GDM1 (cell line): ENCODE measurements at places on chromosomes 12 and 14.

DNA sequence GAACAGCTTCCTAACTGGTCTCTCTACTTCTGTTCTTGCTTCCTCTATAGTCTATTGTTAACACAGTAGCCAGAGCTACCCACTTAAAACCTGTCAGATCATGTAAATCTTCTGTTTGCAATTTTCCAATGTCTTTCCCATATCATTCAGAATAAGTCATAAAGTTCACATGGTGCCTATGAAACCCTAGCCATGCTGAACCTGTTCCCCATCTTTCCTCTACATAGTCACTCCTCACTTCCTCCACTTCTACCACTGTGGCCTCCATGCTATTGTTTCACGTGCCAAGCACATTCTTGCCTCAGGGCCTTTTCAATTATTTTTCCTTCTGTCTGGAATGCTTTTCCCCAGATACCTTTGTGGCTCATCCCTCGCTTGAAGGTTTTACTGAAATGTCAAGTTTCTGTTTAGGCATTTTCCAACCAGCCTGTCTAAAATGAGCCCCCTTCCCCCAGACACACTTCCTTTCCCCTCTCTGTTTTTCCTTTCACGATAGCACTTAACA is 132.1 kb downstream of the DYRK2 start:
- no peak for DNase-seq

DNA sequence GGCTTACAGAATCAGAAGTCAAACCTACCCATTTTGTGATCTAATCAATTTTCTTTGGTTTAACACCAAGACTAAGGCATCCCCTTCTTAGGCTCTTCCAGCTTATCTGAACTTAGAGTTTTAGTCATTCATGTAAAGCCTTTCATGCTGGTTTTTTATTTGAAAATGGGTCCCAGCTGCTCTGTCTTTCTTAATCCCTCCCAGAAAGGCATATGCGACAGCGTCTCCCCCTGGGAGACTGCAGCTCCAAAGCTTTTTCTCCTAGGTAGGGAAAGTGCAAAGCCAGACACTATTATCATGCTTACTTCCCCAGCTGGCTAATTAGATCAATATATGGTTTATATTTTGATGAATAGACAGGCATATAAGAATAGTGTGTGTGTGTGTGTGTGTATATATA is 96.6 kb upstream of the E2F7 start:
- DNase-seq: no peak

DNA sequence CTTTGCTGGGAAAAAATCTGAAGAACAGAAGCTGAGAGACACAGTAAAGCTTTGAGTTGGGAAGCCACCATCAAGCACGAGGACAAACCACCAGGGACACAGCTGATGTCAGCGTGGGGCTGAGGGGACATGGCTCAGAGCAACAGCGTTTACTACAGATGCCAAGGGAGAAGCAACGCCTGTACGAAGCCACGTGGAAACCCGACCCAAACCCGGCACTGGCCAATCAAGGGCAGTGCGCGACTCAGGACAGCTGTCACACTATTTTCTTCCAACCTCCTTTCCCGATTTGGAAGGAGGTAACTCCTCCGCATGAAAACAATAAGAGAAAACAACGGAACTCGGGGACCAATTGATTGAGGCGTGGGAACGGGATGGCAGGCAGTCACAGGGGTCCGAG is 20.2 kb upstream of the CHGA start:
- DNase-seq: no peak

GRCh38 chr12:47782372-47782770 is 9.3 kb downstream of the SLC48A1 start:
- DNase-seq: no peak

- DNase-seq: no peak
Observed at GRCh38 chr12:68482014-68482413, 128.7 kb upstream of the RAP1B start.

DNA sequence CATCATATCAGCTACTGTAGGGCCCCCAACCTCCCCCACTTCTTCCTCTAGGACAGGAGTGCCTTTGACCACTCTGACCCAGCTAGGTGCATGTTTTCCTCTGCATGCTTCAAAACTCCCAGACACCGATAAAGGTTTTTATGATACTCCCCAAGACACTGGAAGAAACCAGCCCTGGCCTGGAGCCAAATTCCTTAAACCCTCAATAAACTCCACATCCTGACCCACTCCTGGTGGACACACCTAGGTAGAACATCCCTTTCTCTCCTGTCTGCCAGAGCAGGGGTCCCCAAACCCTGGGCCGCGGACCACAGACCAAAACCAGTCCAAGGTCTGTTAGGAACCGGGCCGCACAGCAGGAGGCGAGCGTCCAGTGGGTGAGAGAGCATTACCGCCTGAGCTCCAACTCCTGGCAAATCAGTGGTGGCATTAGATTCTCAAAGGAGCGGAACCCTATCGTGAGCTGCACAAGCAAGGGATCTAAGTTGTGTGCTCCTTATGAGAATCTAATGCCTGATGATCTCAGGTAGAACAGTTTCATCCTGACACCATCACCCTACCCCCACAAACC is 49.6 kb downstream of the NT5DC3 start:
- no peak for DNase-seq

DNA sequence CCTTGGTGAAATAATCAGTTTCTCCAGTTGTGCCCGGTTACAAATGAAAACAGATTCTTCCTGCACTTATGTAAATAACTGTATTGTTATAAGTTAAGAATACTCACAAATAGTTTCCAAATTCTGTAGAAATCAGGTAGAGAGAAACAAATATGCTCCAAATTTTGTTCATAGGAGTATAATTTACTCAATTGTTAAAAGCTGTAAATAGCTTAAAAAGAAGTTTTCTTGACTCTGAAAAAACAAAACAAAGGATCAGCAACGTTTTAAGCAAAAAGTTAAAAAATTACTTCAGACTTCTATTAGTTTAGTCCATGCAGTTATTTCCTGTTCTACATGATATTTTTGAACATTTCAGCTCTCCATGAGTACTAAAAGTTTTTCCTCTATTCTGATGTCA is 30.0 kb upstream of the SLC38A4 start:
- no peak for DNase-seq

DNA sequence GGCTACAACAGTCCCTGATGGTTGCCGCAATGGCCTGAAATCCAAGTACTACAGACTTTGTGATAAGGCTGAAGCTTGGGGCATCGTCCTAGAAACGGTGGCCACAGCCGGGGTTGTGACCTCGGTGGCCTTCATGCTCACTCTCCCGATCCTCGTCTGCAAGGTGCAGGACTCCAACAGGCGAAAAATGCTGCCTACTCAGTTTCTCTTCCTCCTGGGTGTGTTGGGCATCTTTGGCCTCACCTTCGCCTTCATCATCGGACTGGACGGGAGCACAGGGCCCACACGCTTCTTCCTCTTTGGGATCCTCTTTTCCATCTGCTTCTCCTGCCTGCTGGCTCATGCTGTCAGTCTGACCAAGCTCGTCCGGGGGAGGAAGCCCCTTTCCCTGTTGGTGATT is 16.9 kb downstream of the GPRC5A start:
- no peak for DNase-seq
